SIG-M5 (cell line): ENCODE measurements at places on chromosomes 3 and 15.

- no peak for DNase-seq
Observed at GRCh38 chr3:61688307-61688984, 127.1 kb downstream of the PTPRG start.

- no peak for DNase-seq
Observed at GRCh38 chr3:21055015-21055414, 696.0 kb downstream of the ZNF385D start.

DNA sequence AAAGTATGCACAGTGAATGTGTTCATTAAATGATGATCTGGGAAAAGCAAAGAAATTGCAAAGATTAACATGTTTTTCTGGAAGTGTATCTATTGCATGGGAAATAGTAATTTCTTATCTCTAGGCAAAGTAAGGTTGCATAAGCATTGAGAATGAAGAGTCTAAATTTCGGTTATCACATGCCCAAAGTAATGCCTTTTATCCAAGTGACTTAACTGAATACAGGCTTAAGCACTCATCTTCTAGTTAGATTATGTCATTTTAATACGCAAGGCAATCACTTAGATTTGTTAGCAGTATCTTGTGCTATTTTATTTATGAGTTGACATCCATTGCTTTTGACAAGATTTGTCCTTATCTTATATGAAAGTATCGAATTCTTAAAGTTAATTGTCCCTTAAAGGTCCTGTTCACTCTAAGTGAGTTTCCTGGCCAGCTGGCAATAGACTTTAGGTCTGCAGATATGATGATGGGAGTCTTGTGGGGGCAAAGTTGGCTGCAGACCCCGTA lies 100.5 kb downstream of the NAALADL2 start:
- DNase-seq = no peak

DNA sequence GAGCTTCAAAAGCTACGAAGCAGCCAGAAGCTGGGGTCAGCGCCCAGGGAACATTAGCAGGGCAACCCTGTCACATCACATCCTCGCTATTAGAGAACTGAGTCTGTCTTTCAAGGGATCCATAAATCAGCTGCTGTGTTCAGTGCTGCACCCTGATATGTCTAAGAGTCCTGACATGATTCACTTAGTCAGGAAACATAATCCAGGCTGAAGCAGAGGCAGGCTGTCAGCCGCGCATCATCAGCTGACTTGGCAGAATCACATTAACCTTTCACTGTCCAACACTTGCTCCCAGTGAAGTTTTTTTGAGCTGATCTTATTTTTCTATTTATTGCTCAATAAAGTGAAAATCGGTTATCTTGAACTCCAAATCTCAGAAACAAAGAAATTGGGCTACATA lies 23.5 kb downstream of the MYH15 start:
- no peak for DNase-seq

DNA sequence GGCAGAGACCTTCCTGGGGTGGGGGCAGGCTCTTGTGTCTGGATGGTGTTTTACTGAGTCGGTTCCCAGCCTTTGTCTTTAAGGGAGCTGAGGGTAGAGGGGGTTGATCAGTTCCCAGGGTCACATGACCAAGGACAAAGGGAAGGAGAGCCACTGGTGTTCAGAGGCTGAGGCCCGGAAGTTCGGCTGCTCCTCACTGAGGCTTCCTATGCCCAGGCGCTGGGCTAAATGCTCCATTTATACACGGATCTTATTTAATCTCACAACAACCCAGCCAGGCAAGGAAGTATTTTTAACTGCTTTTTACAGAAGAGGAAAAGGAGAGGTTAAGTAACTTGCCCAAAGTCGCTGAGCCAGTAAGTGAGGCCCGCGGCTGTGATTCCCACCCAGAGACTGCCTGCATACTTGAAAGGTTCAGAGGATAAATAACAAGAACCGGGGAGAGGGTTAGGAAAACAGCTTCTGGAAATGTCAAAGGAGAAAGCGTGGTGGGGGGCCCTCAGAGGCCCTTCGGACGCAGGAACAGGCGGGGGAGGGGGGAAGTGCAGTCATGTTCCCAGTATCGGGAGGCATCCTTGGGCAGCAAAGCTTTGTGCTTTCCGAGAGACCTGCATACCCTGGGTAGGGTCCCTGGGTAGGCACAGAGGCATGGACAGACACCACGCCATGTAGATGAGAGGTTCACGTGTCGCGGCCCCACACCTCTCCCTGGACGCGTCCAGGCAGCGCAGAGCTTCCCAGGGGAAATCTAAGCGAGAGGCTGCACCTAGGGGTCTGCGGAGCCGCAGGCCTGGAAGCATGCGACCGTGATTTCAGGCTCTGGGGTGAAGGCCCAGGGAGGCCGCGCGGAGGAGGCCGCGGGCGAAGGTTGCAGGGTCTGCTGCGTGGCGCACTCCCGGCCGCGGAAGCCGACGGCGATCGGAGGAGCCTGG lies 21.3 kb downstream of the EPHB3 start:
- no peak for DNase-seq

DNA sequence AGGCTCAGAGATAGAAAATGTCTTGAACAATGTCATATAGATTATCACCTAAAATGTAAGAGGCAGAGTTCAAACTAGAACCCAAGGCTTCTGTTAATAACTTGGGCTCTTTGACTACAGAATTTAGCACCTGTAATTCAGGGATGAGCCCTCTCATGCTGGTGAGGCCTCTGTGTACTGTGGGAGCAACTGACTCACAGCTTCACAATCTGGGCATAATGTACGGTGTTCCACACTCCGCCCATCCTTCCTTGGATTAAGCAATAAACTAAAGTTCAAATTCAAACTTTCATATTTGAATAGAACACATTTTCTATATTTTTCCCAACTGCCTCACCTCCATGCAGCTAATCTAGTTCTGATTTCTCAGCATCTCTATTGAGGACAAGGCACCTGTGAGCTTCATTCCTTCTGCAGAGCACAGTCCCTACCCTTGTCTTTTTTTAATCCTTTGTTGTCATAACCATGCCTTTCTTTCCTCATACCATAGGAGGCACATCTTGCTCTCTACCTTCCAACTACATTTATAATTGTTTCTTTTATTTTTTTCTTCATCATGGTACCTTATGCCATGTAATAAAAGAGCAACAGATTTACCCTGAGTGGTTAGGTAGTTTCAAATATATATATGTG lies 392.1 kb downstream of the NLGN1 start:
- no peak for DNase-seq

- no peak for DNase-seq
Observed at GRCh38 chr3:54510506-54510905, 388.2 kb downstream of the CACNA2D3 start.

DNA sequence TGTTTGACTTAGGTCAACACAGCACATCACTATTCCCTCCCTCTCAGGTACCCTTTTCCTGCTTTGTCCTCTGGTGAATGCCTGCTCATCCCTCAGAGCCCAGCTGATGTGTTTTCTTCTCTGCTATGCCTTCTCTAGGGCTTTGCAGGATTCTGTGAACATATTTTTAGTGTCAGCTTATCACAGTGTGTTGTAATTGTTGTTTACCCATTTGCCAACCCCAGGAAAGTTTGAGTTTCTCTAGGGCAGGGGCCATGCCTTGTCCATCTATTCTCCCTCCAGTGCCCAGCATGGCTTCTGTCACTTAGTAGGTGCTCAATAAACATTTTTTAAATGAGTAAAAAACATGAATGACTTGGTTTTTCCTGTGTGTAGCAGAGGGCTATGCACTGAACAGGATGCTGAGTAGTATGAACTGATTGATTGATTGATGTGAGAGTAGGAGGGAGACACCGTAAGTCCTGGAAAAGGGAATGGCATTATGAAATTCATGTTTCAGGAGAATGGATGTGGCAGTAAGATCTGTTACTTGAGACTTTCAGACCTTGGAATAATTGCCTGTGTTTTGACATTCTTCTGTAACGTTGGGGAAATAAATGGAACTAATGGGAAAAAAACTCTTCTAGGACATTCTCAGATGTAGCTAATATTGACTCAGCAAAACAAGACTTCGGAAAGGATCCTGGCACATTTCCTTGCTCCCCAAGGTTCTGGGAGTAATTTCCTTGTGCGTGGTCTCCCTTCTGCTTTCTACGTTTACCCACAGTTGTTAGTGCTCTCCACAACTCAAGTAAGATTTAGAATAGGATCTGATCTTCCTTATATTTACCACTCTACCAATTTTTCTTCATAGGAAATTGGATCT lies 267.3 kb upstream of the TBL1XR1 start:
- DNase-seq = no peak

GRCh38 chr3:186806089-186807055 lies at the start of gene RFC4:
TSS of gene RFC4 (minus strand) at chr3:186806482. CDS start at chr3:186804713, 1,769 bp downstream.
- DNase-seq = peak; percentile 34

GRCh38 chr3:129016720-129017483 lies 15.8 kb downstream of the EFCC1 start:
- DNase-seq = no peak

GRCh38 chr15:72919936-72920465 lies 132.3 kb upstream of the NEO1 start:
- no peak for DNase-seq

DNA sequence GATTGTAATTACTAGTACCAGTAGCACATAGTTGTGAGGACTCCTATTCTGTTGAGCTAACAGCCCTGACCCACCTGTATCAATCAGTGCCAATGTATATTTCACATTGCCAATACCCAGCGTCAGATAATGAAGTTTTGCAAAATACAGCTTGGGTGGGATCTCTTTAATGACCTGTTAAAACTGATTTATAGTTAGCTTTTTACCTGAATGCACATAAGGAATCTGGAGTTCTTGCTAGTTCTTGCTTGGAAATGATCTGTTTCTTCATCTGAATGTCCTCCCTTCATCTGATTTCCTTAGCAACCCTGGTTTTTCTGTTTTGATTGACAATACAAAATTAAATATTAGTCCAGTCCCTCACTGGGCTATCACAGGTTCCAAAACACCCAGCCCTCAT lies 62.8 kb downstream of the LIPC start:
- no peak for DNase-seq
